Activated naive CD4-positive, alpha-beta T cell treated with Interleukin-2 at 50 U/mL for 16 hours (primary cell): ENCODE measurements at places on chromosomes 3 and 15.

DNA sequence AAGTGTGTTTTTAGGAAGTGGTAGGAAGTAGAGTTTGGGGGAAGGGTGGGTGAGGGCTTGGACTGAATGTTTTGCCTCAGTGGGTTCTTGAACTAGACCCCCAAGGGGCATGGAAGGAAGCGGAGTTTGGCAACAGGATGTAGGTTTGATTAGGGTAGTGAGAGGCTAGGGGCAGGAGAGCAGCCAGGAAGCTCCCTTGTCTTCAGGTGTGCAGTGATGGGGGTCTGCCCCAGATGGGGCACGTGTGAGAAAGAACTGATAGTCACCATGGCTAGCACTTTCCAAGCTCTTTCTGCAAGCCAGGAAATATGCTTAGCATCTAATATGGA lies 4.7 kb downstream of the ZSCAN2 start:
- no peak for DNase-seq

- DNase-seq, result no peak
These were observed 264.2 kb upstream of the TLE3 start for GRCh38 chr15:70361891-70362290.

DNA sequence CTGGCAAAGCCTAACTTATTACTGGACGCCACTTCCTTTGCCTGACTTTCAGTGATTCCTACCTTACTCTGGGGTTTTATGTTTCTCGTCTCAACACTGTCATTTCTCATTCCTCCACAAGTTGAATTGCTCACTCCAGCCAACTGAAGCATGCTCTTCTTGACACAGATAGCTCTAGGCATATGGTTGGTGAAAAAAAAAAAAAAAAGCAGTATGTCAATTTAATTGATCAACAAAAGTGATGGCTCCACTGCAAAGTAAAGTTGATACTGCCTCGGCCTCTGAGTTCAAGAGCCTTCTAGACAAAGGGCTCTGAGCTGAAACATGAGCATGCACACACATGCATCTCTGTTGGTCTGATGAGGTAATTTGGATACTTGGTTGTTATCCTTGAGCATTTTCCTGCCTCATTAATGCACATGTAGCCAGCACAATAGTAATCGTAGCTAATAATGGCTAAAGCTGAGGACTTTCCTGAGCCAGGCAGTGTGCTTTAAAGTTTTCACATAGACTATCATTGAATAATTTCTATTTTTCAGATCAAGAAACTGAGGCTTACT lies 21.4 kb upstream of the UBE2Q2 start:
- DNase-seq, result no peak

DNA sequence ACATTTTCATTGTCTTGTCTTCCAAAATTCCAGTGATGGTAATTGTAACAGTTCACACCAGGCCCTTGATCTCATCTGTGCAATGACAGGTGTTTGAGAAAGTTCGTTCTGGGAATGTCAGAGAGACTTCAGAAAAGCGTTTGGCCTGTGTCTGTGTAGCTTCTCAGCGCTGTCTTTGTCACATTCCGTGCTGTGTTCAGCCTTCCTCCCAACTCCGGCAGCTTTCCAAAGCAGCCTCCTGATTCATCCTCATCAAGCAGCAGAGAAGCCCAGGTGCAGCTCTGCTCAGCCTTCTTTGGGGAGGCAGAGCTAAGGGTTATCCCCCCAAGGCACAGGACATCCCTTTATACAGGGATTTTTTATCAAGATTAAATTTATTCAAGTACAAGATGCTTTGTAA lies 494.0 kb upstream of the SUCLG2 start:
- DNase-seq, result no peak

DNA sequence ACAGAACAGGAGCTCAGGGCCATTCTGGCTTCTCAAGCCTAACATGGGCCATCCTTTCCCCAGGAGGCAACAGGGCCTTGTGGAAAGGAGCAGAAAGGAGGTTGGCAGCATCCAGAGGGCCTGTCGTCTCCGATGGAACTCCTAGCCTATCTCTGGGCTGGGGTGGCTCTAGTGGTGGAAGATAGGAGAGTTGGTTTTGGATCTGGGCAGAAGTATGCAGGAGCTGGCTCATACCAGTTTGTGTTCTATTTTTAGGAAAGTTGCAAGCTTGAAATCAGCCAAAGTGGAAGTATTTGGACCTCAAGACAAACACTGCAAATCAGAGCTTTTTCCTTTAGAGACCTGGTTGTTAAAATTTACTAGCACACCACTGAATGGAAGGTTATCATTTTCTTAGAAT lies 35.4 kb upstream of the XCR1 start:
- DNase-seq, result no peak

DNA sequence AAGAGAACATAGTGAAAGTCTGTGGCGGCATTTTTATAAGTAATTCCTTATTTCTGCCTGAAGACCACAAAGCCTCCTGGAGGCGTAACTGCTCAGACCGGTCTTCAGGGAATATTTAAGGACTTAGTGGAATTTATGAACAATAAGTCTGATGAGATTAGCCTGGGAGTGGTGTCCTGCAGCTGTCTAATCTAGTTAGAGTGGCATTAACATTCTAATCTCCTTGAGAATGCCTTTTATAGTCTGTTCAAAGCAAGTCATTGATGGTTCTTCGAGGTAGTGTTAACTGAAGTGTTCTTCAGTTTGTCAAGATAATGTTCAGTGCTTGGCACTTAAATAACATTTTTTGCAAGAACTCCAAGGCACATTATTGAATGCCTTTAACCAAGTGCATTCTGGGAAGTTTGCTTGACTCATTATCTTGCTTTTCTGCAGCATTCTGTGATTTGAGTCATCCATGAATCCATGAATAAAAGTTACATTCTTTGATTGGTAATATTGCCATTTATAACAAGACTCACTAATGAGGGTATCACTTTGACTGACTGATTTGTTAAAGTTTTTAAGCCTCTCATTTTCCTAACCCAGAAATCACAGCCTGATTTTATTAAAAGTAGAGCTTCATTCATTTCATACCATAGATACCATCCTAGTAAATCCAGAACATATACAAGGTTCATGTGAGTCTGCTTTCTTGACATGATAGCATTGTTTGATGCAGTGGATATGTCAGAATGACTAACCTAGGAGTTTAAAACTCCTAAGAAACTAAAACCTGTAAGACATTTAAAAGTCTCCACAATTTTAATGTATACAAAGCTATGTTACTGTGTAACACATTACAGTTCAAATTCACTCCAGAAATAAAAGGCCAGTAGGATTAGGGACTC lies 12.5 kb downstream of the RBM5 start:
- no peak for DNase-seq

DNA sequence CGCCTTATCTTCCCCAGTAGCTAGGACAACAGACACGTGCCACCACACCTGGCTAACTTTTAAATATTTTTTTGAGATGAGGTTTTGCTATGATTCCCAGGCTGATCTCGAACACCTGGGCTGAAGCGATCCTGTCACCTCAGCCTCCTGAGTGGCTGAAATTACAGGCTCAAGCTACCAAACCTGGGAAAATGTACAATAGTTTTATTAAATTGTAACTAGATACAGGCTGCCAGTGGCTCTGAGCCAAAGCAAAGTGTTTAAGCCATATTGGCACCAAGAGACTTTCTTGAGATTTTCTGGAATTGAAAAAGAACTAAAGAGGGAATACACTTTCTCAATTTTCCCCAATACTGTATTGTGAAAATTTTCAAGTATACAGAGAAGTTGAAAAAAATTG lies 204.3 kb downstream of the SUCLG2 start:
- no peak for DNase-seq
